ENCODE measurements at places on chromosomes 16 and 17.

GRCh38 chr16:87847785-87848675 lies 21.3 kb downstream of the SLC7A5 start:
- no peak for DNase-seq

DNA sequence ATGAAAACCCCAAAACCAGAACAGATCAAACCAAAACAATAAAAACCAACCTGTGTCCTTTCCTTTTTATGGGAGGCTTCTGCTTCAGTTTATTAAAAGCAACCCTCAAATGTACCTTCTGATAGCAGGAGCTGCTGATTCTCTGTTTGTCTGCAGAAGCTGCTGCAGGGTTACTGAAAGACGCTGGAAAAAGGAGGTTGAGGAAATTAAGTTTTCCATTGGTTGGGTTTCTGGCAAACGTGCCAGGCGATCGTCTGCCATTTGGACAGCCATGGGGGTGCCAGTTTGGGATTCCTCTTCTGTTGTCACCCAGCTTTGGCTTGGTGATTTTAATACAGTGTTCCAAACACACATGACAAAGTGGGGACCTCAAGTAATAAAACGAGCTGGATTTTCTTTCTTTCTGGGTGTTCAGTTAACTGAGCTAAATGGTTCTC lies 185.4 kb upstream of the ZFHX3 start:
- DNase-seq = no peak

- DNase-seq = no peak
Observed at GRCh38 chr17:81967244-81967532, 6.2 kb upstream of the NOTUM start.

GRCh38 chr16:88331989-88332920 lies 50.5 kb upstream of the ZNF469 start:
- peak; percentile 100 for DNase-seq

DNA sequence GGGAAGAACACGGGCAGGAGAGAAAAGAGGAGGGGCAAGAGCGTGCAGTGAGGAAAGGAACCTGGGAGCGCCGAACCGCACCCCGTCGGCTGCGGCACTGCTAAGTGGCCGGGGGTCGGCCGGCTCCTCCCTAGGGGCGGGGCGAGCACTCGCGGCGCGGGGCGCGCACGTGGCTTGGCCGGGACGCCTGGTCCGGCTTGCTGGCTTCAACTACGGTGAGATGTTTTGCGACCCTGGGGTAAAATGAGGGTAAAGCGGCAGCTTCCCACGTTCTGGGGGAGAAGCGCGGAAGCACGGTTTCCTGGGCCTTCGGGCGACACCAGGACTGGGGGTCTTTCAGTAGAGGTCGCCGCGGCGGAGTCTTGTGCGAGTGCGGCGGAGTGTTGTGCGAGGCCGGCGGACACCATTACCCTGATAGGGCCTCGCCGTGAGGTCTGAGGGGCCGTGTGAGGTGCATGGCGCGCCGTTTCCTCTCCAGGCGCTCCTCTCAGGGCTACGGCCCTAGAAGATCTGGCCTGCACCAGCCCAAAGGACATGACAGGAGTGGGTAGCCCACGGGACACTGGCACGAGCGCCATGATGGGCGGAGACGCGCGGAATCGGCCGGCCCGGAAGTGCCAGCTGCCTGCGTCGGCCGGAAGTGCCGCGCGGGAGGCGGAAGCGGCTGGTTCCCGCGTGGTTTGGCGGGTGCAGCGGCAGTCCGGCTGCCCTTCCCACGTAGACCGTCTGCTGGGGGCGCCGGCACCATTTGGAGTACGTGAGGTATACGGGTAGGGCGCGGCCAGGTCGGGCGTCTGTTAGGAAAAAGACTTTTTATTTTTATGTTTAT lies at the start of the genes MYO19 and PIGW:
Gene MYO19, minus strand, starts transcription at position 29 of the 829 bp plus-strand sequence. CDS start 2,330 bp downstream, outside the sequence.
Gene PIGW, plus strand, starts transcription at position 148 of the 829 bp plus-strand sequence. CDS start 2,115 bp downstream, outside the sequence.
- peak; percentile 90 for DNase-seq

DNA sequence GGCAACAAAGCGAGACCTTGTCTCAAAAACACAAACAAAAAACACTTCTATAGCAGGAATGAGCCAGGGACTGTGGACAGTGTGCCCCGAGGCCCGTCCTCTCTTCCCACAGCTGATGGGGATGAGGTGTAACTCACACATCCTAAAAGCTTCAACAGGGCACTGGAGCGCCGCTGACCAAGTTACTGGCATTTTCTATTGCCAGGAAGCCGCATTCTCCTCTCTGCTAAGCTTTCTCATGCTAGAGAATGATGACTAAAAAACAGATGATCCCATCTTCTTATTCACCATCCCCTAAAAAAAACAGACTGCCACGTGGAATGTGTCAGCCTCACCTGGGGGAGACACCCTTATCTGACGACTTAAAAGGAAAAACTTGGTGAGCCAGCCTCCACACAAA lies 16.3 kb downstream of the CARHSP1 start:
- DNase-seq = no peak

- DNase-seq = no peak
Observed at GRCh38 chr16:56183266-56183665, 8.0 kb upstream of the GNAO1 start.

- DNase-seq = no peak
Observed at GRCh38 chr17:30188211-30188939, 47.1 kb downstream of the SLC6A4 start.

- DNase-seq = no peak
Observed at GRCh38 chr17:48641541-48642058, 15.4 kb upstream of the HOXB9 start.

- peak; percentile 31 for DNase-seq
Observed at GRCh38 chr16:12754824-12755543, 48.7 kb downstream of the CPPED1 start.

DNA sequence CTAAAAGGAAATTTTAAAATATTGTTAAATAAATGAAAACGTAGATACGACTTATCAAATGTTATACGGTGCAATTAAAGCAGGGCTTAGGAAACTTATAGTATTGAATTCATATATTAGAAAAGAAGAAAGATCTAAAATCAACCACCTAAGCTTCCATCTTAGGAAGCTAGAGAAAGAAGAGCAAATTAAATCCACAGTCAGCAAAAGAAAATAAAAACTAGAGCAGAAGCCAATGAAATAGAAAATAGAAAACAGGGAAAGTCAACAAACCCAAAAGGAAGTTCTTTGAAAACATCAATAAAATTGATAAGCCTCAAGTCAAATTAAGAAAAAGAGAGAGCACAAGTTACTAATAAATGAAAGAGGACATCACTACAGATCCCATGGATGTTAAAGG lies 74.6 kb upstream of the CACNG5 start:
- DNase-seq = no peak

- peak; percentile 62 for DNase-seq
Observed at GRCh38 chr17:57984261-57984890, 3.7 kb downstream of the VEZF1 start.

DNA sequence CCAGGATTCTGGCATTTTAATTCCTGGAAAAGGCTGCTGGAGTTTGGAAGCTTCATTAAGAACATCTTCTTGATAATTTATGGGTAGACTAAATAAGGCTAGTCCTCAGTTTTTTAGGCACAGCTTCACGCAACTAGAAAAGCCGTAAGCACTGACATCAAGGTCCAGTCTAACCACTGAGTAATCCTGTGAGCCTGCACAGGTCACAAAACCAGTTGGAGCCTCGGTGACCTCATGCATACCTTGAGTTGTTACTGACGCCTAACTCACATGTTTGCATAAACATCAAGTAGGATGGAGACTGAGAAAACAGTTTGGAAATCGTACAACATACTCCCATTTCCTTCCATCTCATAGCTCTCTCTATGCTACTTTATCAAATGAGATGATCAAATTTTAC lies 63.8 kb upstream of the RCVRN start:
- DNase-seq = no peak

- peak; percentile 42 for DNase-seq
Observed at GRCh38 chr17:17420561-17421269, 56.1 kb upstream of the MED9 start.

DNA sequence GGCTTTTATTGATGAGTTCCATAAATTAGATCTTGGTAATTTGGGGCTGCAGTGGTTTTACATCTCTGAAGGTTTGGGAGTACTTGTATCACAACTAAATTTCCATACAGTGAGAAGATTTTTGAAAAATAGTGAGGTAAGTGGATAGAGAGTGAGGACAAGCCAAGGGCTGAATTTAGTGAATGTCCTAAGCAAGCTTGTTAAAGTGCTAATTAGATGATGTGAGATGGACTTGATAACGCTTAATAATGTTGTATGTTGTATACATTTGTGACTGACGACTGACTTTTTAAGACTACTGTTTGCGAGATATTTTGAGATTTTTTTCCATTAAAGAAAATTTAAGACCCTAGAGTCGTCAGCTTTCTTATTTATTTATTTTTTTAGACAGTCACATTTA lies 3.9 kb downstream of the NFATC3 start:
- no peak for DNase-seq

GRCh38 chr17:77717941-77718668 lies 240.4 kb upstream of the TNRC6C start:
- no peak for DNase-seq

DNA sequence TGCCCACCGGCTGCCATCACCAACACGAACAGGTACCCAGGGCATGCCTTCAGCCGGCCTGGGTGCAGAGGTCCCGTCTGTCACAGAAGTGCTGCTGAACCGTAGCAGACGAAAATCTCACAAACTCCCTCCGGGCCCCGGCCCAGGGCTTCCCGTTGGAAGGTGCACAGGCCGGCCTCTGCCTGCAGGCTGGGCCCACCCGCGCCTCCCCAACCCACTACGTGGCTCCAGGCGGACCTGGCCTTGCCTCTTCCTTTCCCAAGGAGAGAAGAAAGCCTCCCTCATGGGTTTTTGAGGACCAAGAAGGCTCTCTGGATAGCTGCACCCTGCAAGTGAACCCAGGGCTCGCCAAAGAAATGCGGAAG lies 45.5 kb upstream of the PABPN1L start:
- DNase-seq = no peak

- DNase-seq = no peak
Observed at GRCh38 chr16:12142157-12142556, 165.6 kb downstream of the SNX29 start.

DNA sequence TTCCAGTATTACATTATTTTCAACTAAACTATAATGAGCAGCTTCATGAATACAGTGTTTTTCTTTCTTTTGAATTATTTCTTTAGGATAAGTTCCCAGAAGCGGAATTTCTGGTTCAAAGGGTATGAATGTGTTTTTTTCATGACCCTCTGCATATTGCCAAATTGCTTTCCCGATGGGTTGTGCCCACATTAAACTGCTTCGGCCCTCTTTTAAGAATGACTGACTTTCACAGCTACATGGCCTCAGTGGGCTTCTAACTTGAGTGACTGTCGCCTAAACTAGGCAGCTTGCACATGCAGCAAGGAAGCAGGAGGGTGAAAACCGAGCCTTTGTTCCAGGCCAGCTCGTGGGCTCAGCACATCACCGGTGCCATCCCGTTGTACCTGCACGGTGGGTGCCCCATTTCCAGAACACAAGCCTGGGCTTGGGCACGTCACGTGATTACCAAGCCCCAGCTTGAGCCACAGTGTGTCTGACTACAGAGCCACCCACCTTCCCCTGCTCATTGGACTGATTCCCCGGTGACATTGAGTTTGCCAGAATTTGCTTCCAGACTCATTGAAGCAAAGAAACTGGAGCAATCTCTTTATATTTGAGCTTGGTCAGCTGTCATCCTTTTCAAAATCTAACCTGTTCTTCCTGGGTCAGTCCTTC lies 112.8 kb downstream of the CLEC16A start:
- no peak for DNase-seq

GRCh38 chr16:86951831-86952598 lies 365.2 kb downstream of the C16orf95 start:
- peak; percentile 99 for DNase-seq

GRCh38 chr17:81018044-81018802 lies 16.7 kb upstream of the BAIAP2 start:
- DNase-seq = peak; percentile 44

GRCh38 chr16:72312828-72313227 lies 140.9 kb upstream of the PMFBP1 start:
- DNase-seq = peak; percentile 88

- DNase-seq = no peak
Observed at GRCh38 chr17:44209786-44210341, 9.6 kb downstream of the UBTF start.

DNA sequence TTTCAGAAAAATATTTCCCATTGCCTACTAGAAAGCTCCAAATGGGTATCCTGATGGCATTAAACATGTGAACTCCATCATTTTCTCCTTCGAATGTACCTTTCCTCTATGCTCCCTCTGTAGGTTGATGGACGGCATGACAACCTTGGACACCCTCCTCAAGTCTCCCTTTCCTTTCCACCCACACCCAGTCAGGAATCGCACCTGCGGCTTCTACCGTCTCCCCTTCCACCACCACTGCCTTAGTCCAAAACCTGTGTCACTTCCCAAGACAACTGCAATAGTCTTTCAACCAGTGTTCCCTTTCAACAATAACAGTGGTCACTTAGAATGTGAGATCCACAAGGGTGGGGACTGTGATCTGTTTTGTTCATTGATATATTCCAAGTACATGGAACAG lies 233.1 kb upstream of the AXIN2 start:
- DNase-seq = no peak

DNA sequence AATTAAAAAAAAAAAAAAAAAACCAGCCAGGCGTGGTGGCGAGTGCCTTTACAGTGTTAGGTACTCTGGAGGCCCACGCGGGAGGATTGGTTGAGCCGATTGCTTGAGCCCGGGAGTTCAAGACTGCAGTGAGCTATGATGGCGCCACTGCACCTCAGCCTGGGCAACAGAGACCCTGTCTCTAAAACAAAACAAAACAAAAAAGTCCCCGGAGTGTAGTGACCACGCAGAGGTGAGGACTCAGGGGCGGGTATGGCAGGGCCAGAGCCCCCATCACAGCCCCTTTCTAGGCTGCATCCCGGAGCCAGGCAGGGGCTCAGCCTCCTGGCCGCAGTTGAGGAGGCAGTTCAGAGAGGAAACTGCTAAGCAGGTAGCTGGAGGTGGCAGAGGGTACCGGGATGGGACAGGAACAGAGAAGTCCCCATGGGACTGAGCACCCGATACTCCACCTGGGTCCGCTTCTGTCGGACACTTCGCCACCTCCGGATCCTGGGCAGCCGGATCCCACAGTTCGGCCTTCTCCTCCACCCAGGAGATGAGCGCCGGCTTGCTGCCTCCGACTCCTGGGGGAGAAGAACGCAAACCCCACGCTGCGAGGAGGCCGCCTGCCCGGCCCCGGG lies 800 bp downstream of the ZNF747 start:
- DNase-seq = no peak

- DNase-seq = no peak
Observed at GRCh38 chr16:10552281-10552680, 28.1 kb downstream of the EMP2 start.

Data from fibroblast of skin of abdomen (primary cell).